ENCODE measurements at places on chromosomes 5 and 9.

DNA sequence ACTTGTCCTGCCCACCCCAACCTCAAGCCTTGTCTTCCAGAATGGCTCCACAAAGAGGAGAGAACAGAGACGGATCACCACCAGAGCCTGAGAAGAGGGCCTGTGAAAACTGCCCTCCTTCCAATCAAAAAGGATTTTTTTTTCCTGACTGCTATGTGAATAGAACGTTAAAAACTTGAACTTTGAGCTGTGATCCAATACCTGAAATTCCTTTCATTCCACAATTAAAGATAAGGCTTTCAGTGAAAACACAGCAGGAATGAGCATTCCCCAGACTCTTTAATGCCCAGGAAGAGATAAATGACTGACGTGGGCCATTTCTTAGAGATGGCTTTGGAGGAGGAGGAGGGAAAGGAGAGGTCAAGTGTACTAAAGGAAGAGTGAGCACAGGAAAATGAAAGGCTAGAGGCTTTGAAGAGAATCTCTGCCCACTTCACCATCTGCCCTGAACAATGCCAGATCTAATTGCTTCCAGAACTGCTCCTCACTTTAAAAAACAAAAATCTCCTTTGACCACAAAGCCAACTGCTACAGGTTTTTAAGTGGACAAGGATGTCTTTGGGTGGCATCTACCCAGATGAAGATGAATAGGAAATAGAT is 177.9 kb upstream of the MAP3K1 start:
- DNase-seq: no peak

DNA sequence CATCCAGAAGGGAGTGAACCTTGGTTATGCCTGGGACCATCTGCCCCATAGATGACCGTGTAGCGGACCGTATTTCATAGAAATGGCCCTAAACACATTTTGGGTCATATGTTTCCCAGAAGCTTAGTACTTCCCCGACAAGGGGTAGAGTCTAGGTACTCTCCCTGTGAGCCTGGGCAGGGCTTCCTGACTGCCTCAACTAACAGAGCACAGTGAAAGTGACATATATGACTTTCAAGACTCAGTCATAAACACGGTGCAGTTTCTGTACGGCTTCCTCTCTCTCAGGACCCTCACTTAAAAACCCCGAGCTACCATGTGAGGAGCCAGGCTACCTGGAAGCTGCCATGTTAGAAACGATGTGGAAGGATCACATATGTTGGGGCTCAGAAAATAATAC is 20.9 kb downstream of the C9orf57 start:
- DNase-seq: no peak

DNA sequence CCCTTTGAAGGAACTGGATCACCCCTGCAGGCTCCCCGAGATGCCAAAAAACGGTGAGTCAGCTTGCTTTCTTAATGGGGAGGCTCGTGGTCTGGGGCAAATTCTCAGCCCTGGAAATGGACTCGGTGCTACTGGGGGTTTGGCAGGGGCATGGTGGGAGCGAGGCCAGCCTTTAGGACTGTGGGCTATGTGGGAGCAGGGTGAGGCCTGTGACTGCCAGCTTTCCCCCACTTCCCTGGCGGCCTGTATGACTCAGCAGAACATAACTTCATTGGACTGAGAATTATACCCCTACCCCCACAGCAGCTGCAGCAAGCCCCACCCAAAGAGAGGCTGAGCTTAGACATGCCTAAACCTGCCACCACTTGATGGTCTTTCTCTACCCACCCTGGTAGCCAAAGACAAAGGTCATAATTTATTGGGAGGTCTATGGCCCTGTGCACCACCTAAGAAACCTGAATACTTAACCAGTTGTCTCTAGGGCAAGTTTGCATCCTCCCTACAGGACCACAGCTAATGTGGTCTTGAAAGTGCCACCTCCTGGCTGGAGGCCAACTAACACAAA is 325.3 kb downstream of the TLE1 start:
- no peak for DNase-seq

DNA sequence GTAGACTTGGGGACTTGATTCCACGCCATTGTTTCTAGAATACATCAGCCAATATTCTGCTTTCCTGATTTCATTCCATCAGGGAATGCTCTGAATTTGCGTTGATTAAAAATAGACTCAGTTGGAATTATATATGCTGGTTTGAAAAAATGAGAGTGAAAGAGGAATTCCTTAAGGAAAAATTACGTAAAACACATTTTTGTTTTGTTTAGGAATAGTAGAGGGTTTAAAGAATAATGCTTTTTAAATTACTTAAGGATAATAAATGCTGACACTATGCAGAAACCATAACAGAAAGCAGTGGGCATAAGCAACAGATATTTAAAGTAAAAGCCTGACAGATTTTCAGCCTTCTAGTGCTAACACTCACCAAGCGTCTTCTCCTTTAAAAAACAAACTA is 235.0 kb downstream of the ADAMTS6 start:
- no peak for DNase-seq

- DNase-seq: no peak
Observed at GRCh38 chr9:26673261-26673660, 219.3 kb downstream of the CAAP1 start.

- no peak for DNase-seq
Observed at GRCh38 chr5:72121780-72122445, 14.6 kb downstream of the MAP1B start.

GRCh38 chr5:71576241-71576640 is 10.9 kb upstream of the MCCC2 start:
- DNase-seq: no peak

GRCh38 chr5:137572042-137572695 is 73.0 kb upstream of the SPOCK1 start:
- no peak for DNase-seq

DNA sequence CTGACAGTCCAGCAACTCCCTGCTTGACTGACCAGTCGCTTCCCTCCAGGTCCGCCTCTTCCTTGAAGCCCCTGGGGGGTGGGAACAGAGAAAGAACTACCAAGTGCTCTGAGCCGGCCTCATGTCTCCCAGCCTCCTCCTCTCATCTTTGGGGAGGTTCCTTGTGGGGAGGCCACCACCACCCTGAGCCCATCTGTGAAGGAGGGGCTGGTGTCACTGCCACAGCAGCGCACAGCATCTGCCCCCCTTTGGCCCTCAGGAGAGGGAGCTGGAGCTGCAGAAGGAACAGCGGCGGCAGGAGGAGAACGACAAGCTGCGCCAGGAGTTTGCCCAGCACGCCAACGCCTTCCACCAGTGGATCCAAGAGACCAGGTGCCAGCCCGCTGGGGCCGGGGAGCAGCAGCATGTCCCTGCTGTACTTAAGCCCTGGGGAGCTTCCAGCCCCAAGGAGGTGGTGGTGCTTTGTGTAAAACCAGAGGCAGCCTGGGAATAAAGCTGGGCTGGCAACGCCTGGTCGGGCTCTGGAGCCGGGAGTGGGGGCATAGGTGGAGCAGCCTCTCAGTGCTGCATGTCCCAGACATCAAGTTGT is 29.4 kb downstream of the DYNC2I2 start:
- no peak for DNase-seq

DNA sequence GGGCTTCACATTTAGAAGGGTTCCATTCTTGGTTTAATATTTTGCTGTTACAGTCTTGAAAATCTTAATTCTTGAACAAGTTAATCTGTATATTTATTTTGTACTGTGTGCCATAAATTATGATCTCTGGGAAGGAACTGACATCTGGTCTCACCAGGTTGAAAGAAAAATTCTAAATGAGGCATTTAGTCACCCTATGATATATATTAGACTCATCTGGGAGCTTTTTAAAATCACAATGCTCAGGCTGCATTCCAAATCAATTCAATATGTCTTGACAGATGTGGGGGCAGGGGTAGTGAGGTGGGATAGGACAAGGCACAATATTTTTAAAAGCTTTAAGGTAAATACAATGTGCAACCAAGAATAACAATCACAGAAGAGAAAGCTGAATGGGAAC is 569.2 kb downstream of the PRR16 start:
- DNase-seq: no peak

DNA sequence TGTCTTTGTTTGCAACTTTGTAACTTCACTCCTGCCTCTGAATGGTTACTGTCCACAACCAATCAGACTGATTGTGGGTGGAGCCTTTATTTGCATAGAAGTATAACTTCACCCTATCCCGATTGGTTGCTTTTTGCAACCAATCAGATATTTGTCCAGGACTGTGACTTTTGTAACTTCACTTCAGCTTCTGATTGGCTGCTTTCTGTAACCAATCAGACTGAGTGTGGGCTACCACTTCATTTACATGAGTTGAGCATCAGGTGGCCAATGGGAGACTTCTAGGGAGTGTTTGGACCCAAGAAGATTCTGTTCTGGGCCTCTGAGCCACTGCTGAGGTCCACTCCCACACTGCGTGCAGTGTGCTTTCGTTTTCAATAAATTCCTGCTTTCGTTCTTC is 1810.7 kb upstream of the CDH6 start:
- no peak for DNase-seq

DNA sequence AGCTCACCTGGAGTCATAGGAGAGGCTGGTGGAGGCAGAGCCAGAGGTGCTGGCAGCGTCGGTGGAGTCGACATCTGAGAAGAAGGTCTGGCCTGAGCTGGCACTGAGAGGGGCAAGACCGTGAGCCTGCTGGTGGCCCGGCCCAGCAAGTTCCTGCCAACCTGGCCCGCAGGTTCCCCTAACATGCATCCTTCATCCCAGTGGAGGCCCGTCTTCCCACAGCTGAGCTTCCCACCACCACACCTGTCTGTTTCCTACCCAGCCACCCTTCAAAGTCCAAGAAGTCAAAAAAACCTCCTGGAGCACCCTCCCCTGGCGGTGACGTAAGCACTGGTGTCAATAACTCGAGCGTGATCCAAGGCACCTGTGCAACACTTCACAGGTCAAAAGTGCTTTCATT is 16.9 kb downstream of the PHF19 start:
- no peak for DNase-seq

DNA sequence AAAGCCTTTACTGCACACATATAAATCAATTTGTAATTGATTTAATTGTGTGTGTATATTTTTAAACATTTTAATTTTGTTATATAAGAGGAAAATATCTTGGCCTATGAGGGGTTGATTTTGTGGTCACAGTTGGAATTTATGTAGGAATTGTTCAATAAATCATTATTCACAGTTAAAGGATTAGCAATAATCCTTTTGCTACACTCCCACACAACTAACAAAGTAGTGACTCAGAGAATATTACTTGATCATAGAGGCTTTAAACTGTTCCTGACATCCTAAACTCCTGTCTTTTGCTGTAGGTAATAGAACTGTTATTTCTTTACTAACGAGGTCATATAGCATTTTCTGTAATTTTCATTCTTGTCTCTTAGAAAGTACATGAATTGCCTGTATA is 95.5 kb downstream of the ZCCHC7 start:
- no peak for DNase-seq

- DNase-seq: no peak
Observed at GRCh38 chr9:107894572-107895261, 405.1 kb upstream of the KLF4 start.

All from NCI-H1694 treated with DMSO at 0.1 percent for 48 hours (cell line).